SK-N-DZ (cell line): ENCODE measurements at places on chromosomes 13 and 19.

DNA sequence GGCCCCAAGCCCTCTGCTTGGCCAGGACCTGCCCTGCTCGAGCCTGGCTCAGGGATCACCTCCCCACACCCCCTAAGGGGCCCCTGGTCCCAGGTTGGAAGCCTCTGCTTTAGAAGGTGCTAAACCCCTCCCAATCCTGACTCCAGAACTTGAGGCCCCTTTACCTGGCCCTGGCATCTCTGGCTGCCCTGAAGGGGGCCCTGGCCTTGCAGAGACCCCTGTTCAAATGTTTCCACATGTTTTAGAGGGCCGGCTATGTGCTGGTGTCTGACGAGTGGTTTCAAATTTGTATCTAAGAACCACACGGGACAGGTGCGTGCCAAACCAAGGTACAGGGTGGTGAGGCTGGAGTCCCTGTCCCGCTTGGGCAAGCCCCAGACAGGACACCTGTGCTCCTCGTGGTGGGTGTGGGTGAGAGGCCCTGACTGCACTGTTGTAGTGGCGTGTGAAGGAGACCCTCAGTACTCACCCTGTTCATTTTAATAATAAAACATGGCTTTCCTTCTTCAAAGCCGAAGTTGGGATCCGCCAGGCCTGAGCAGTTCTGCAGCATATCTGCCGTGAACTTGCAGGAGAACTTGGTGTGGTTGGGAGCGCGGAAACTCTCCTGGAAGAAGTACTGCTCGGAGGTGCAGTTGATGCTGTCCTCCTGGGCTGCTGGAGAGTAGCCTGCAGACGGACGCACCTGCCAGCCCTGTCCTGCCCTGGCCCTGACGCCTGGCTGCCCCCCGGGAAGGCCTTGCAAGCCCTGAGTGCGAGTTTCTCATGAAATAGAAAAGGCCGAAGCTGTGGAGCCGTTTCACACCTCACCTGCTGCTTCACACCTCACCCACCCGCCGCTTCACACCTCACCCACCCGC is 5.4 kb downstream of the ATP4B start:
- DNase-seq = no peak

GRCh38 chr13:41675306-41675705 is 218.0 kb downstream of the RGCC start:
- no peak for DNase-seq

DNA sequence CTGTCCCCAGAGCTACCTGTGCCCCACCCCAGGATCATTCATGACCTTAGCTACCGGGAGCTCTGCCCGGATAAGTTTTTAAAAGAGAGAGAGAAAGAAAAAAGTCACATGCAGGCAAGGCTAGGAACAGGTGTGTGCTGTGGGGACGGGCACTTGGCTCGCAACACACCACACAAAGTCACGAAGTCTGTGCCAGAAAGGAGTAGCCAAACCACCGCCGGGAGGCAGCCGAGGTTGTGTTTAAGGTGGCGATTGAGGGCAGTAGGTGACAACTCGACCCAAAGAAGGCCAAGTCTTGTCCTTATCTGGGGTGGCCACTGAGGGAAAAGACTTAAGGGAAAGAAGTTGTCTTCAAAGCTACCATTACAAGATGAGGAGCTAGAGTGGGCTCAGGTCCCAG is 4.6 kb upstream of the TSHZ3 start:
- DNase-seq = no peak

GRCh38 chr13:32499538-32500210 is 38.9 kb downstream of the N4BP2L2 start:
- DNase-seq = no peak

DNA sequence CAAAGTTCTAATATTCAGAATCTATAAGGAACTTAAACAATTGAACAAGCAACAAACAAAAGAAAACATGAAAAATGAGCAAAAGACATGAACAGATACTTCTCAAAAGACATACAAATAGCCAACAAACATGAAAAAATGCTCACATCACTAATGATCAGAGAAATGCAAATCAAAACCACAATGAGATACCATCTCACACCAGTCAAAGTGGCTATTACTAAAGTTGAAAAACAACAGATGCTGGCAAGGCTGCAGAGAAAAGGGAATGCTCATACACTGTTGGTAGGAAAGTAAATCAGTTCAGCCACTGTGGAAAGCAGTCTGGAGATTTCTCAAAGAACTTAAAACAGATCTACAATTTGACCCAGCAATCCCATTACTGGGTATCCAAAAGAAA is 74.3 kb downstream of the CRYL1 start:
- no peak for DNase-seq

GRCh38 chr13:66984241-66984640 is 245.9 kb downstream of the PCDH9 start:
- no peak for DNase-seq

DNA sequence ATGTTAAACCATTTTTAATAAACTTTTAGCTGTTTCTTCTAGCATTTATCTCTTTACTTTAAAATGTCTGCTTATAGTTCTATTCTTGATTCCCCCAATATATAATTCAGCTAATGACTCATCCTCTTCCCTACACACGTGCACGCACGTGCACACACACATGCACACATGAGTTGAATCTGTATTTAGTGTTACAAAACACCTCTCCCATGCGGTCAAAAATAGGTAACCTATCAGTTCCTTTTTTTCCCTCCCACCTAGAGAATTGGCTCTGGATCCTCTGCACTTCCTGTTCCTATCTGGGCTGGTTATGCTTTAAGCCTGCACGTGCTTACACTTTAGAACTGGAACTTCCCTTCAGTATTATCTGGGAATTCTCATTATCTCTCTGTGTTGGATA is 144.1 kb downstream of the PAN3 start:
- DNase-seq = no peak

DNA sequence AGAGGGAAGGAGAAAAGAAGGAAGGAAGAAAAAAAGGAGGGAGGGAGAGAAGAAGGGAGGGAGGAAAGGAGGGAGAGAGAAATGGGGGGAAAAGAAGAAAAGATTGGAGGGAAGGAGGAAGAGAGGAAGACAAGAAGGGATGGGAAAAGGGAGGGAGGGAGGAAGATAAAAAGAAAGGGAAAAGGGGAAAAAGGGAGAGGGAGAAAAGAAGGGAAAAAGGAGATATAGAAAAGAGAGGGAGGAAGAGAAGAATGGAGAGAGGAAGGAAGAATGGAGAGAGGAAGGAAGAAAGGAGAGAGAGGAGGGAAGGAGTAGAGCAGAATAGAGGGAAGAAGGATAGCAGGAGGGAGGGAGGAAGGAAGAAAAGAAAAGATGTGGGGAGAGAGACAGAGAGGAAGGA is 334.6 kb downstream of the TSHZ3 start:
- no peak for DNase-seq

DNA sequence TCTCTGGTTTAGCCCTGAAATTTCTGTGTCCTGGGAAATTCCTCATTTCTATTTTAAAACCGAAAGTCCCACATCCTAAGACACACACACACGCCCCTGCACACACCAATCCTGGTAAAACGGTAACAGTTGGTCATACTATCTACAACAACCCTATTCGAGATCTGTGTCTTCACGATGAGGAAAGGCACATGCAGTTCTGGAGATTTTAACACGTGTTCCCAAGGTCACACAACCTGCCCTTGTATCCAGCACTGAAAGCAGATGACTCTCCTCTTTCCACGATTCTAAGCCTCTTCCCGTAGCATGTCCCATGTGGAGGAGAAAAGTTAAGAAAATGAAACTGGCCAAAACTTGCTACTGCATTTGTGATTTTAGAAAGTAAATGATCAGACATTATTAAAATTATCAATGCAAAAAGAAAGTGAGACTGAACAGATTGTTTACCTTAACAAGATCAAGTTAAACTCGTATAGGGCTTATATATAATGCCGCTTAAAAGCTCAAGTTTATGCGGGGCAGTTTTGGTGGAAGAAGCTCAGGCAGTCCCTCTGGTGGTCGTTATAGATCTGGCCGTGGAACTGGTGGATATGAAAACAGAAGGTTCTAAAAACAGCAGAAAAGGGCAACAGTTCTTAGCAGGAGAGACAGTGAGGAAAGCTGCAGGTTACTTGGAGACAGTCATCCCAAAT is 32.7 kb downstream of the VSTM1 start:
- DNase-seq = no peak

DNA sequence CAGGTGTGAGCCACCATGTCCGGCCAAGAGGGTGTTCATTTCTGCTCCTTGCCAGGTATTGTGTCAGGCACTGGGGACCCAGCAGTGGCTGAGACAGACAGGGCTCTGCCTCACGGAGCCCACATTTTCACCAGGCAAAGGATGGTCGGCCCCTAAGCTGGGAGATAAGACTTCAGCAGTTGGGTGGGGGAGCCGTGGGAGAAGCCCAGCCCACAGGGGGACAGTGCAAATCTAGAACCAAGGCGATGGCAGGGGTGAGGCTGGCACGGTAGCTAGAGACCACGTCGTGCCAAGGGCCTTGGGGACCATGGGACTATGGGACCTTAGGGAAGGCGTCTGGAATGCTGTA is 8.3 kb downstream of the LSR start:
- no peak for DNase-seq

DNA sequence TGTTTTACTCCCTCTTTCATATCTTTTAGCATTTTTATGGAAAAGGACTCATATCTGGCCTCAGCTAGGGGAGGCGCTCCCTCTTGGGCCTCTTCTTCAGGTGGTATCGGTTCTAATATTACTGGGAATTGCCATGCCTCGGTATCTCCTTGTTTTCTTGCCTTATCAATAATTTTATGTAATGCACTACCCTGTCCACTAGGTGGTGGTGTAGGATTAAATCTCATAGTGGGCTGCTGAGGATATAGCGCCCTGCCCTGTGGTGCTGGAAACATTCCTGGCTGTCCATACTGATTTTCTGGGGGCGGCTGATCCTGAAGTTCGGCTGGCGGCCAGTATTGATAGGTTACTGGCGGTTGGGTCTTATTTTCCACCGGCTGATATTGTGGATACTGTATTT is 35.8 kb downstream of the ZNF420 start:
- no peak for DNase-seq

DNA sequence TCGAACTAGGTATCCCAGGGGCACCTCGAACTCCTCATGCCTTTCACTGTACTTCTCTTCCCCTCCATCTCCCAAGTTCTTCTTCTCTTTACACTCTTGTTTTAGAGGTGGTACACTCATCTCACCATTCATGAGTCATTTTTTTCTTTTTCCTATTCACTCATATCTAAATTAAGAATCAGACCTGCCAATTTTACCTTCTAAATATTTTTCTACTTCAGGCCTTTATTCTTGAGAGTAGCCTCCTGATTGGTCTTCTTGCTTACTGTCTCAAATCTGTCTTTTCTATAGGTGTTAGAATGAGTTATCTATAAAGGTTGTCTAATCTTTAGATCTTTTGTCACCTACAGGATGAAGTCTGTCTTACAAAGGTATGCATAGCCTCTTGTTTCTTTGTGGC is 20.7 kb downstream of the TDRD3 start:
- DNase-seq = no peak

GRCh38 chr13:47897411-47898050 is 103.5 kb downstream of the SUCLA2 start:
- DNase-seq = no peak

DNA sequence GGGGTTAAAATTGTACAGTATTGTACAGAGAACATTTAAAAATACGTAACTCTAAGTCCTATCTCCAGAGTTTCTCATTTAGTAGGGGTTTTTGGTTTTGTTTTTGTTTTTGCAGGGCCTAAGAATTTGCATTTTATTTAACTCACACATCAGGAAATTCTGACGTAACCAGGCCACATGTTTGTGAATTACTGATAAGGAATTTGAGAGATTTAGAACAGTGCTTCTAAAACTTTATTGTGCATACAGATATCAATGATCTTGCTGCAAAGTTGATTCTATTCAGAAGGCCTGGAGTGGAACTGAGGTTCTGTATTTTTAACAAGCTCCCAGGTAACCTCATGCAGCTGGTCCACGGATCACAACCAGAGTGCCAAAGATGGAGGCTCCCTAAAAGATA is 49.3 kb downstream of the LIG4 start:
- DNase-seq = no peak

DNA sequence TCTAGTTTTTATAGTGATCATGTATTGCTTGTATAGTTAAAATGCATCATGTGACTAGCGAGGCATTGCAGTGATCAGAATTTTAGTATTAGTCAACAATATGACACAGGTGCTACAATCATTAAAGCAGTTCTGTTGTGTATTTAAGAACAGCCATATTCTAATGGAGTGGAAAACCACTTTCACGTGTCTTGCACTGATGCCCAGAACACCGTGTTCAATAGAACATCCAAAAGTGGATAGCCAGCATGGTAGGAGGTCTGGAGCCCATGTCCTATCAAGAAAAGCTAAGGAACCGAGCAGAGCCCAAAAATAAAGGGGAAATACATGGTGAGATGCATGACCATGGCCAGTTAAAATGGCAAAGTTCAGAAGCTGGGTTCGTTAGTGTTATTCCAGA is 55.1 kb downstream of the FGF14 start:
- DNase-seq = no peak
